ENCODE measurements at places on chromosomes 11 and 22. TPM values are rescaled to one million over a fixed set of nuclear protein-coding genes. Genes with fewer than 3 reads are reported as not detected.

Gene OR52N5
- not detected for total RNA-seq

Gene CARD18
- total RNA-seq = not detected

Gene CFAP68
- total RNA-seq = 29.5 TPM

Gene EHF
- 65.5 TPM for total RNA-seq

DNA sequence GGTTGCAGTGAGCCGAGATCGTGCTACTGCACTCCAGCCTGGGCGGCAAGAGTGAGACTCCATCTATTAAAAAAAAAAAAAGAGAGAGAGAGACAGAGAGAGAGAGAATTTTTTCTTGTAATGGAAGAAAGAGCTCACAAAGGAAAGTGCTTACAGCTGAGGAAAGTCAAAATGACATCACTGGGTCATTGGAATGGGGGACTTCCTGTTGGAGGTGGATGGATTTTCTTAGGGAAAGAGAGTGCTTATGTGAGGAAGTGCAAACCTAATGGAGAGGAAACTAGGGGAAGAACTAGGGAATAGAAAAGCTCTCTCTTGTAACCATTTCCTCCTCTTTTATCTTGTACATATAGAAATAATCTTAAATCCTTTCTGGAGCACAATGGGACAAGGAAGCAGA lies 6.3 kb upstream of the PIWIL4 start:
- H3K27ac ChIP-seq = no peak overlapping the region
- DNase-seq = no peak
- no peaks in the 10 kb centered on the region for H3K4me1 ChIP-seq
- H3K27me3 ChIP-seq = no peaks in the 10 kb centered on the region

- H3K4me1 ChIP-seq = no peaks in the 10 kb centered on the region
- DNase-seq = no peak
- H3K4me3 ChIP-seq = no peak overlapping the region
- H3K27me3 ChIP-seq = no peaks in the 10 kb centered on the region
- no peak overlapping the region for H3K27ac ChIP-seq
- no peaks in the 10 kb centered on the region for H3K36me3 ChIP-seq
Observed at GRCh38 chr11:122137078-122137793, 21.2 kb upstream of the BLID start.

GRCh38 chr11:7530013-7530640 lies 16.3 kb downstream of the PPFIBP2 start:
- H3K4me1 ChIP-seq = peaks cover 5% of the 10 kb centered on the region
- H3K4me3 ChIP-seq = no peak overlapping the region
- no peaks in the 10 kb centered on the region for H3K27me3 ChIP-seq
- DNase-seq = no peak
- no peaks in the 10 kb centered on the region for H3K36me3 ChIP-seq
- H3K27ac ChIP-seq = no peak overlapping the region

DNA sequence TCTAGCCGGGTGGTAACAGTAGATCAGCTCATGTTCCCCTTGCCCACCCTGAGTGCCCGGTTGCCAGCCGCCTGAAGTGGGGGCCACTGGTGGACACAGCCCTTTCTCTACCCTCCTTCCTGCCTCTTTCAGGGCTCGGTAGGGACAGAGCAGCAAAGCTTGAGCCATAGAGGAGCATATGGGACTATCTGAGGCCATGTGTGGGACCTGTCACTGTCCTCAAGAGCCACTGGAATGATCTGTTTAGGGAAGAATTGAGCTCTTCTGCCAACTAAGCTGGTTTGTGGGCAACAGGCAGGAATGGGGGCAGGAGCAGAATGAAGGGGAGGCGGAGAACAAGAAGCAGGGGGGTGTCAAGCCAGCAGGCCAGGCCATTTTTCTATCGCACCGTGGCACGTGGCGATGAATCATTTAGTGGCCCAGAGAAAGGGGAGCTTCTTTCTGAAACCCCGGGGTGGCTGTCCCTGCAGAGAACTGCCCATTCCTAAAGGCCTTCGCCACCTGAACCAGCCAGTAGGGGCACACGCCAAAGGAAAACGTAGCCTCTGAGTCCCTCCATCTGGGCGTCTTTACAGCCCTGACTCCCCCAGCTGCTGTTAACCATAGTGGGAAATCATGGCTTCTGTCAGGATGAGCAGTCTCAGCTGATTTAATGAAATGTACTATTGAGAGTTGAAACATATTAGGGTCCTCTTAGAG lies 8.8 kb downstream of the ASPHD2 start:
- no peak for DNase-seq
- H3K4me1 ChIP-seq = no peaks in the 10 kb centered on the region
- no peak overlapping the region for H3K27ac ChIP-seq
- no peaks in the 10 kb centered on the region for H3K27me3 ChIP-seq

DNA sequence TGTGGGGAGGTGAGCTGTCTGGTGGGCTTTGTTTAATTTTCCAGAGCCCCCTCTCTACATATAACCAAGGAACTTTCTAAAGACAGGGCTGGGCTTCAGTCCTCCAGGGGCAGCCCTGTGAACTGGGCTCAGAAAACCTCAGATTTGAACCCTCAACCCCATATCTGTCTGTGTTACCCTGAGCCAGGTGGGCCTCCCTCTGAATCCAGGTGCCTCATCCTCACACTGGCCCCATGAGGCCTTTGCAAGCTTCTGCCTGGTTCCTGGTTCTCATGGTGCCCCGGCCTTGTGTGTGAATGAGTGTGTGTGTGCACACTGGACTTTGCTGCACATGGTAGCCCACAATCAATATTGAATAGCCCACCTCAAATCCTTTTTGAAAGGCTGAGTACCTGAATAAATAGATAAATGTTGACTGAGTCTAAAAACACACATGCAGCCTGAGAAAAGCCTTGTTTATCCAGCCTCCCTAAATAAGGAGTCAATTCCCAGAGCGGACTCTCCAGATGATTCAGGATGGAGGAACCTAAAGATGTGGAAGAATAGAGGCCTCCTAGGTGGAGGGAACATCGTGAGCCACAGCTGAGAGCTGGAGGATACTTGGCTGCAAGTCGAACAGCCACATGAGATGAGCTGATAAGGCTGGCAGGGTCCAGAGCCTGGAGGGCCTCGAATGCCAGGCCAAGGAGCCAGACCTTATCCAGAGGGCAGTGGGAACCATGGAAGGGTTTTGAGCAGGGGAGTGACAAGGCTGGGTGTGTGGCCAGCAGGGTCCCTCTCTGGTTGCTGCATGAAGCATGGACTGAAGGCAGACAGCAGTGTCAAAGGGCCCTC lies 28.1 kb upstream of the P2RY2 start:
- no peaks in the 10 kb centered on the region for H3K4me1 ChIP-seq
- H3K4me3 ChIP-seq = no peak overlapping the region
- H3K27me3 ChIP-seq = no peaks in the 10 kb centered on the region
- H3K27ac ChIP-seq = no peak overlapping the region
- no peak for DNase-seq

- no peaks in the 10 kb centered on the region for H3K36me3 ChIP-seq
- no peak for DNase-seq
- H3K27me3 ChIP-seq = no peaks in the 10 kb centered on the region
- no peak overlapping the region for H3K27ac ChIP-seq
- H3K4me3 ChIP-seq = no peak overlapping the region
Observed at GRCh38 chr22:26404851-26405421, 24.1 kb upstream of the ASPHD2 start.
